Stimulated activated CD4-positive, alpha-beta T cell treated with anti-CD3 and anti-CD28 coated beads, Interleukin-1b, Interleukin-23, amount 100 ng/mL, for 1 hour (primary cell): ENCODE measurements at places on chromosomes 7 and 10.

DNA sequence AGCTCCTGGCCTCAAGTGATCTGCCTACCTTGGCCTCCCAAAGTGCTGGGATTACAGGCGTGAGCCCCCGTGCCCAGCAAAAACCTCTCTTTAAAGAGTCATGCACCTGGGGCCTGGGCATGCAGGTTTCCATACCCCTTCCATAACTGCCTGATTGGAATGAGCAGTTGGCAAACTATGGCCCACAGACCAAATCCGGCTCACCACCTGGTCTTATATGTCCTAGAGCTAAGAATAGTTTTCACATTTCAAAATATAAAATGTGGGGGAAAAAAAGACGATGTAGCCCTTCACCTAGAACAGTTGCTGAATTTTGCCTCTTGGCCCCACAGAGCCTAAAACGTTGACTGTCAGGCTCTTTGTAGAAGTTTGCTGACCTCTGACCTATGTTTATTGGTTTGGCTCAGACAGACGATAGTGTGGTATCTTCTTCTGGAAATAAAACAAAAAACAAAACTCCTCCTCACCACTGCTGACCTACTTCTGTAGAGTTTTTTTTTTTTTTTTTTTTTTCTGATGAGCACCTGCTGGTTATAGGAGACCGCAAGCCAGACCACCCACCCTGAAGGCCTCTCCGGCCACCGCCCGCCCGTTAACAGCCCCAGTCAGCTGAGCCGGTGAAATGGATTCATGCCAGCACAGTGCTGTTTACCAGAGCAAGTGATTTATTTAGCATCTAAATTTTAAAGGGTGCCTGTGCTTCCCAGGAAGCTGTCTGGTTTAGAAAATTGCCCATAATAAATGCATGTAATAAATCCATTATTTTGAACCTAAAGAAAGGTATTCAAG lies 33.5 kb upstream of the SFRP5 start:
- DNase-seq = no peak

DNA sequence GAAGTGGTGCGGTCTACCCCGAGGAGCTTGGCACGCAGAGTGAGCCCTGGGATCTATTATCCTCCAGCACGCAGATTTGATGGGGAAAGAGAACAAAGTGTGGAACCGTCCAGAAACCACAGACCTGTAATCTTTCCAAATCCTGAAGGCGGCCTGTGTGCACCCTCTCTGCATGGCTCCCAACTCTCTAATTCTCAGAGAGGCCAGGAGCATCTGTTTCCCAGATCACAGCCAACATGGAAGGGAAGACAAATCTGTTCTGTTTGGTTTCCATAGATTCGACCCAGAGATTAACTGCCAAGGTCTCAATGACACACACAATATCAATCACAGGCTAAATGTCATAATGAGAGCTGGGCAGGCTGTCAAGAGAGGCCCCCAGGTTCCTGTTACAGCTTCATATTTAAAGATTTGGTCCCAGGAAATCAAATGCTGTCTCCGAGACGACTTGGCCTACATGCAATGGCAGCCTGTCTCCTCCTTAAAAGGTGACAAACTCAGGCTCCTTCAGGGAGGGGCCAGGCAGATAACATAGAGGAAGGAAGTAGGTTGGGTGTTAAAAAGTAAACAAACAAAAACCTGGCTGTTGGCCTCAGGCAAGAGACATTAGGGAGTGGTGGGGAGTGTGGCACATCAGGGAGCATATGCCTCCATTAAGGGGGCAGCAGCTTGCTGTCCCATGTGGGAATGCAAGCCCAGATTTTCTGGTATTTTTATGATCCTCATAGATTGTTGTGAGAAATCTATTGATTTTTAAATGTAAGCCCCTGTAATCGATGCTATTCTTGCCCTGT lies 48.8 kb upstream of the SAMD8 start:
- DNase-seq = no peak

- DNase-seq = no peak
These were observed 54.1 kb upstream of the AKR1C1 start for GRCh38 chr10:4909118-4909517.

- no peak for DNase-seq
These were observed 35.5 kb upstream of the KDM7A start for GRCh38 chr7:140212100-140212881.

DNA sequence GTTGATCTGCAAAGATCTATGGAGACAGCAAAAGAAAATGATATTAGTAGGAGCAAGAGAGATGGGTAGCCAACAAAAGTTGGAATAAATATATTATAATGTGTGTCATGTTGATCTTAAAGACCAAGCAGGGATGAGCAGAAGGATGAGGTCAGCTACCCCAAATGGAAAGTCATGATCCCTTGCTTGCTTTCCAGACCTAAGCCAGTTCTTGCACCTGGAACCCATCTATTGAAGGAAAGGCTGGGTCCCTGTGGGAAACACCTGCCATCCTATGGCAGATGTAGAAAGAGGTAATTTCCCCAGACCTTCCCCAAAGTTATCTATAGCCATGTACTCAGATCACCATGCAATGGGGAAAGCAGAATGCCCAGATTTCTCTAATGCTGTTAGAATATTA lies 52.5 kb downstream of the LYZL2 start:
- no peak for DNase-seq

- no peak for DNase-seq
These were observed 95.0 kb upstream of the SLC26A5 start for GRCh38 chr7:103541026-103541425.

DNA sequence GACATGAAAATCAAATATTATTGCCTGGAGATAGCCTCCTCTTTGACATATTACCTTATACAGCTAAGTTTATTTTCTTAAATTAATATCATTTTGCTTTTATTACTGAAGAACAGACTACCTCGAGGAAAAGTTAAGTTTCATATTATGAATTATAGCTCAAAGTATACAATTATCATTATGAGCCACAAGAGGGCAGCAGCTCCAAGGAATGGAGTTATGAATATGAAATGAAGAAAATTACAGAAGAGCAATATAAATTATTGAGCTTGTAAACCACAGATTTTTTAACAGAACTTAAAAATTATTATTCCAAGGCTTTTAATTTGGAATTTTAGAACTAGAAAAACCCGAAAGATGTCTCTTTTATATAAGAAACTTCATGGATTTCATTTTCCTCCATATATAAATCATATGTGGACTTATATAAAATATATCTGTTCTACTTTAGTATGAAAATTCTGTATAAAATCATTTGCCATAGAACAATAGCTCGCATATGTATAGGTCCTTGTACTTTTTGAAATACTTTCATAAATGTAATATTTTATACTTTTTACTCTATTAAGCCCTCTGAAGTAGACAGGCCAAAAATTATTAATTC lies 40.1 kb downstream of the IQUB start:
- DNase-seq = no peak

- DNase-seq = no peak
These were observed 30.0 kb downstream of the GTF2IRD1 start for GRCh38 chr7:74483402-74484336.

DNA sequence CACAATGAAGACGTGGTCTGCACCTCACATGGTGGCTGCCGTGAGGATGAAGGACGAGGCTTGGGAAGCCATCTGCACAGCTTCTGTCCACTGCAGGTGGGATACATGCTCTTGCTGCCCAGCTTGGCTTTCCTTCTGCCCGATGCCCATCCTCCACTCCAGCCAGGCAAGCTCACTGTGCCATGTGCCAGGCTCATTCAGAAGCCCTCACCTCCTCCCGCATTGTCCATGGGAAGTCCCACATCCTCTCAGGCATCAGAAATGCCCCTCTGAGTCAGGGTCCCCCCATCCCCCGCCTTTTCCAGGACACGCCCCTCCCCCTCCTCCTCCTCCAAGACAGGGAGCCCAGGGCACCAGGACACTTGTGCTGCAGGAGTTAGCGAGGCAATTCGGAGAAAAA lies 4.6 kb upstream of the NOM1 start:
- no peak for DNase-seq

DNA sequence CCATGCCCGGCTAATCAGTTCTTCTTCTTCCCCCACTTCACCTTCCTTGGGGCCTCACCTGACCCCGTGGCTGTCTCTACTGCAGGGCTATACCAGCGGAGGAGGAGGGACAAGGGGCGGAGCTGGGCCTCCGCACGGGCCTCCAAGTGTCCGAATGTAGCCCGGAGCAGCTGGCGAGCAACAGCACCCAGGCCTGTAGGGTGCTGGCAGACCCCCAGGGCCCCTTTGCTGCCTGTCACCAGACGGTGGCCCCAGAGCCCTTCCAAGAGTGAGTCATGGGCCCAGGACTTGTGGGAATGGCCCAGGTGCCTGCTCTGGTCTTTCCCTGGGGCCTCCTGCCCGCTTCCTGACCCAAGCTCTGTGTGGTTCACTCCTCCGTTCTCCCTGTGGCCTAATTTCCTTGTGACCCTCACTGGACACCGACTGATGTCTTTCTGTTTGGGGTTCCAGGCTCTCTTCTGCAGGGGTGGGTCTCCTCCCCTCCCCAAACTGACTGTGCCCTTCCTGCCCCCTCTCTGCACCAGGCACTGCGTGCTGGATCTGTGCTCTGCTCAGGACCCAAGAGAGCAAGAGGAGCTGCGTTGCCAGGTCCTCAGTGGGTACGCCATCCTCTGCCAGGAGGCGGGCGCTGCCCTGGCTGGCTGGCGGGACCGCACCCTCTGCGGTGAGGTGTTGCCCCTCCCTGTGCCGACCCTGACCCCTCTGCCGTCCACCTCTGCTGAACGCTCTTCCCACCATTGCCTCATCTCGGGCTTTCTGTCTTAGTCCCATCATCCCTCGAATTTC lies 35.2 kb downstream of the EPHB4 start:
- no peak for DNase-seq

DNA sequence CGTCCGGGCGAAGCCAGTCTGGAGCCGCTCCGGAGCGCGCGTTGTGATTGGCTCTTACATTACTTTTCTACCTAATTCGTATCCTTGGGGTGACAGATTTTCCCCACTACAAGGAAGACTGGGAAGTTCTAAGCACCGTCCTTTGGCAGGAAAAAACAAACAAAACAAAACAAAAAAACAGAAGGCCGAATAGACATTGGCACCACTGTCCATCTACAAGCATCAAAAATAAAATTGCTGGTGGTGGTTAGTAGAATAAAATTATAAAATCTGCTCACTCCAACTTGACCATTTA lies 651 bp upstream of the SKAP2 start:
- no peak for DNase-seq

- DNase-seq = no peak
These were observed 169.4 kb upstream of the EEPD1 start for GRCh38 chr7:35983626-35984025.

GRCh38 chr7:93620057-93620456 lies 45.5 kb upstream of the CALCR start:
- no peak for DNase-seq

DNA sequence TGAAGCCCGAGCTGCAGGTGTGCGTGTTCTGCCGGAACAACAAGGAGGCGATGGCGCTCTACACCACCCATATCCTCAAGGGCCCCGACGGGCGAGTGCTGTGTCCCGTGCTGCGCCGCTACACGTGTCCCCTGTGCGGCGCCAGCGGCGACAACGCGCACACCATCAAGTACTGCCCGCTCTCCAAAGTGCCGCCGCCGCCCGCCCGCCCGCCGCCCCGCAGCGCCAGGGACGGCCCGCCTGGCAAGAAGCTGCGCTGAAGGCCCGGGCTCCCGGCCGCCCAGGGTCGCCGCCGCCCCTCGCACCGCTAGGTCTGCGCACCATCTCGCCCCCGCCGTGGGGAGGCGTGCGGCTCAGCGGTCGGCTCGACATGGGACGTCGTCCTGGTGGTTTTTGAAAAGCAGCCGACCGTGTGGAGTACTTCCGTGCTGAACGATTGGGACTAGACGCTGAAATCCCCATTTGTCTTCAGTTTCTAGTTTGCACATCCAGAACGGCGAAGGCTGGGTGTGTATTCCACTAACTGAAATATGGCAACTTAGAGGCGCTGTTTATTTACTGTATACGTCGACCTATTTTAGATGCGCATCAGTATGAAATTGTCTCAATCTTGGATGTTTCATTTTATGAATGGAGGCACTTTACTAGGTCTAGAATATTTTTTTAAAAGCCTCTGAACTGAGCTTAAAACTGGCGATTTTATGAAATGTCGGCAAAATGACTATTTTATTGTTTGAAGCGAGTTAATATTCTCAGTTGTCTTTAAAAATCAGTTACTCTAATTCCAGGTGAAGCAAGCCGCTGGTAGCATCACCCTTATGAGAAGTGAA lies 1.1 kb downstream of the NANOS1 start:
- peak; percentile 16 for DNase-seq
